ENCODE measurements at places on chromosomes 12 and 14.

GRCh38 chr12:23631786-23632377, 317.6 kb downstream of the SOX5 start:
- DNase-seq: no peak

GRCh38 chr12:89932954-89933353, 224.3 kb upstream of the ATP2B1 start:
- no peak for DNase-seq

DNA sequence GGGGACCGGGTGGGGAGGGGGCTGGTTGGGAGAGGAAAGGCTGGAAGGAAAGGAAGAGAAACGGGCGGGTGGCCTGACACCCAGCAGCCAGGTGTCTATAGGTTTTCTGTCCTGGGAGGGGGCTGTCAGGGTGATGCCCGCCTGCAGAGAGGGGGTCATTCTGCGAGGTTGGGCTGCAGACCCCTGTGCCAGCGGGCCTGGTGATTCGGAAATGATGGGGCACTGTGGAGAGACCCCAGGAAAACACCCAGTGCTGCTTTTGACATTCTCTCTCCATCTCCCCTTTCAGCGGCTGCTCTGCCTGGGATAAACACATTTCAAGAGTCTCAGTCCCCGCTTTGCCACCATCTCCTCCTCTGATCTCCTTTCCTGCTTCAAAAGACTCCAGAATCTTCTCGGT, 168.5 kb upstream of the RTL1 start:
- DNase-seq: no peak

GRCh38 chr14:93137864-93138263, 22.1 kb upstream of the ITPK1 start:
- no peak for DNase-seq

DNA sequence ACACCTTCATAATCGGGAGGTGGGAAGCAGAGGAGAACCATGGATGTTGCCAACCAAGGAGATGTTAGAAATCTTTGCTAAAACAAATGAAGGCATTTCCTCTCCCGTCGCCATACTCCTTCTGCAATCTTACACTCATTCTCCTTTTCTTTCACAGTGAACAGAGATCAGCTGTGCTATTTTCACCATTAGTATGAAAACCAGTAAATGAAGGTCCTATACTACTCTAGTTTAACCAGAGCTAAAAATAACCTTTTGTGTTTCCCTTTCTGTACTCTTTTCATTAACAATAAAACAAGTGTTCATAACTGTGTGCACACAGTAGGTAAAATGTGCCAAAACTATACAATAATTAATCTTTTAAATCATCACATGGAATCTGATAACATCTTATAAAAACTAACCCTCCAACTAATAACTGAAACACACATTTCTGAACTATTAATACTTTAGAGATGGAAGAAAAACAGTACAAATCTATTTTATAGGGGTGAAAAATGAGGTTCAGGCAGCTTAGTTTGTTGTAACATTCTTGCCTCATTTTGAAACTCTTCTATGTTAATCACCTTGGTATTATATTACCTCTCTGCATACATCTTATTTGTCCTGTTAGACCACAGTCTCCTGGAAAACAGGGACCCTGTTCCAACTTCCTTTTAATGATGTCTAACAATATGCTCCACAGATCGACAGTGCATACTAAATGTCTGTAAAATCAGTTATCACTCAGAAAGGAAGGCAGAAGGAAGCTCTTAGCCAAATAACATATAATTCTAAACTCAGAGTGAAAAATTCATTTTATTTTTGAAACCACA, 69.5 kb downstream of the SPPL3 start:
- DNase-seq: no peak

DNA sequence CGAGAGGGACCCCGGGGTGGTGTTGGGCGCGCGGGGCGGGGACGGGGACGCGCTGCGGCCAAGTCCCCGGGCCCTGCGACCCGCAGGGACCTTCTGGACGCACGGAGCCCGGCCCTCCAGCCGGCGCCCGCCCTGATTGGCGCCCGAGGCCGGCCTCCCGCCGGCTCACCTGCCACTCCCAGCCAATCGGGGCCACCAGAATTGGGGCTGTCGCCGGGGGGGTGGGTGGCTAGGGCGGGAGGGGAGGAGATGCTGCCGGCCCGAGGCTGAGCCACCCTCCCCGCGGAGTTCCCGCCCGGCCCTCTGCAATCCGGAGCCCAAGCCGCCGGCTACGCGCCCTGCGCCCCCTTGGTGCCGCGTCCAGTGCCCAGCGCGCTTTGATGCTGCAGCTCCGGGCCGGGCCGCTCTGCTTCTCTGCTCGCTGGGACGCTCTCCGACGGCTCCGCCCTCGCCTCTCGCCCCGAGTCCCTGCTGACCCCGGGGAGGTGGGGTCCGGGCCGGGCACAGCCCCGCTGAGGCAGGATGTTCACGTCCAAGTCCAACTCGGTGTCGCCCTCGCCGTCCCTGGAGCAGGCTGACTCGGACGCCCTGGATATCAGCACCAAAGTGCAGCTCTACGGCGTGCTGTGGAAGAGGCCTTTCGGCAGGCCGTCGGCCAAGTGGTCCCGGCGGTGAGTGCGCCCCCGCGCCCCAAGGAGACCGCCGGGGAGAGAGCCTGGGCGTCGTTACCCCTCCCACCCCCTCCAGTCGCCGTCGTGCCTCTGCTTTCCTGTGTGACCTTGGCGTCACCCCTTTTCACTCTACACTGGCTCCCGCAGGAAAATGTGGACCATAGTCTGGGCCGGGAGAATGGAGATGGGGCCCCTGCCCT, at the start of gene PLEKHD1:
Gene PLEKHD1 (plus strand): TSS at position 285 of the 871 bp plus-strand sequence. CDS start 238 bp downstream, at position 523.
- no peak for DNase-seq
